ENCODE measurements at places on chromosomes 5 and 9.

DNA sequence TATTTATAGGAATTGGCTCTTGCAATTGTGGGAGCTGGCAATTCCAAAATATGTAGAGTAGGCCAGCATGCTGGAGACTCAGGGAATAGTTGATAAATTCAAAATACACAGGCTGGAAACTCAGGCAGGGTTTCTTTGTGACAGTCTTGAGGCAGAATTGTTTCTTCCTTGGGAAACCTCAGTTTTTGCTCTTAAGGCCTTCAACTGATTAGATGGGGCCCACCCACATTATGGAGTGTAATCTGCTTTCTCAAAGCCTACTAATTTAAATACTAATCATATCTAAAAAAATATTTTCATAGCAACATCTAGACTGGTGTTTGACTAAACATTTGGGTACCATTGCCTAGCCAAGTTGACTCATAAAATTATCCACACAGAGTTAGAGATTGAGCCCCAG is 27.6 kb downstream of the CWC27 start:
- no peak for DNase-seq

DNA sequence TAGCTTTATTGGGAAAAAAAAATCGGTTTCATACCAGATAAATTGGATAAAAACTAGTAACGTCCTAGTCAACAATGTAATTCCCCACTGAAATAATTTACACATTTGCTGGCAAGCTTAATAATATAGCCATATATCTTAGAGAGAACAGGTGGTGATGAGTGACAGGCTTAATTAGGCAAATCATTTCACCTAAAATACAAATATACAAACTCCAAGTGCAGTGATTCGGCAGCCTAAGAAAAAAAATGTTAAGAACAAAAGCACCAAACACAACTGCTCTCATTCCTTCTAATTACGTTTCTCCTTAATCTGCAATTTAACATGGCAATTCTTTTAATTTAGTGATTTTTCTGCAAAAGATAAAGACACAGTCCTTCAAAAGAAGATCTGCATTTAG is 56.0 kb upstream of the SLC25A51 start:
- no peak for DNase-seq

- DNase-seq = no peak
Observed at GRCh38 chr5:38051711-38052511, 206.4 kb upstream of the EGFLAM start.

DNA sequence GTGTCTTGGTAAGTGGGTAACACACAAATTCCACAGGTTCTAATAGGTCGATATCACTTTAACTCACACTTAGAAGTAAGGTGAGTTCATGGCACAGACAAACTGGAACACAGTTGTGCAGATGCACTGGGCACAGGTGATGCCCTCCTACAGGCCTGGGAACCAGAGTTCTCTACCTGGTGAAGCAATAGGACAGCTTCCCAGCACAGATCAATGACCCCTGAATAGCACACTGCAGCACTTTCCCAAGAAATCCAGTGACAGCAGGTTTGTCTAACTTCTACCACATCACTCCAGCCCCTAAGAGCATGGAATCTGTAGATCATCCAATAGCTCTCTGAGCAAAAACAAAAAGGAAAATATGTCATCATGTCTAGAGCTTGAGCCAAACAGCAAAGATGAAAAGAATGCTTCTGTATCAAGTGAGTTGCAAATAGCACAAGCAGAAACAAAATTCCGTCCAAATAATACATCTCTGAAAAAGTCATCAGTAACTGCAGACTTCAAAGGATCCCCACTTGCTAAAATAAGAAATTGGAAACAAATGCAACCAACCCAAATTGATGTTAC is 33.5 kb downstream of the MOCS2 start:
- DNase-seq = no peak

DNA sequence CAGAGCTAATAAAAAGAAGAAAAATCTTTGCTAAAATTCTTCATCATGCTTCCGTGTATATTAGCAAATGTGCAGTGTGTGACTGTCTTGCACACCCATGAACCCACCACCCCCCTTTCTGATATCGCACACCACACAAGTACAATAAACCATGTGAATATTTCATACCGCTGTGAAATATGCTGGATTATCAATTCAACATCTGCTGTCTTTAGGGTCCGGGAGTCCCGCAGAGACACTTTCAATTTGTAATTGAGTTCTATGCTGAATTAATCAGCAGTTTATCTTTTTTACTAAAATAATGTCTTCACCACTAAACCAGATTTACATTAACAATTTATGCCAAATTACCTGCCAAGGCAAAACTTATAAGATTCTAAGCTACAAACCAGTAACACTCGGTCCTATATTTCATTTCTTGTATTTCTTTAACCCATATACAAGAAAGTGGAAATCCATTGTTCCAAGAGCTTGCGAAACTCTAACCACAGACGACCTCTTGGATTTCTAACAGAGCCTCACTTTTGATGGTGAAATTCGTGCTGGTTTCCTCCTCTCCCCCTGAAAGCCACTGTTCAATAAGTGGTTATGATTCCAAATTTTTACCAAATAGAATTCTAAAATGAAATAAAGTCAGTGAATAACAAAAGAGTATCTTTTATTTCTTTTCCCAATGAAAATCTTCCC is 44.2 kb downstream of the PSMB7 start:
- DNase-seq = no peak

- DNase-seq = no peak
Observed at GRCh38 chr9:111937301-111937700, 40.7 kb downstream of the UGCG start.

DNA sequence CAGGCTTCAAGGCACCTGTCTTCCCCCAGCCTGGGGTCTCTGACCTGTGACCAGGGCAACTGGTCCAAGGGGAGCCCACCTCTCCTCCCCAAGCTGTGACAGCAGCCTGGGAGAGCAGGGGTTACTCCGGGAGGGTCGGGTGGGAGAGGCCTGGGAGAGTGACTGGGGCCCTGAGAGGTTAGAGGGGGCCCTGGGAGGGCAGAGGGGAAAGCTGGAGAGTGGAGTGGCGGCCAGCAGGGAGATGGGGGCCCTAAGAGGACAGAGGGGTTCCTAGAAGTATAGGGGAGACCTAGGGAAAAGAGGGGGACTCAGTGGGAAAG is 302 bp downstream of the LCN9 start:
- no peak for DNase-seq

- DNase-seq = no peak
Observed at GRCh38 chr9:133707065-133707762, 30.9 kb downstream of the SARDH start.

GRCh38 chr5:179978792-179979191 is 71.1 kb upstream of the TBC1D9B start:
- DNase-seq = no peak

GRCh38 chr5:143931476-143931875 is 119.5 kb downstream of the HMHB1 start:
- no peak for DNase-seq
